ENCODE measurements at places on chromosomes 1 and 21. TPM values are rescaled to one million over a fixed set of nuclear protein-coding genes. Genes with fewer than 3 reads are reported as not detected.

The RIIAD1 gene
- not detected for total RNA-seq

The NES gene
- not detected for total RNA-seq

The RSPO1 gene
- not detected for total RNA-seq

The SAMD11 gene
- total RNA-seq: not detected

The SPRR1B gene
- total RNA-seq: not detected

The SLC9C2 gene
- not detected for total RNA-seq

The TNNT2 gene
- total RNA-seq: not detected

The SLC44A3 gene
- total RNA-seq: not detected

The RPE65 gene
- total RNA-seq: not detected

The RGS18 gene
- 0.23 TPM for total RNA-seq

DNA sequence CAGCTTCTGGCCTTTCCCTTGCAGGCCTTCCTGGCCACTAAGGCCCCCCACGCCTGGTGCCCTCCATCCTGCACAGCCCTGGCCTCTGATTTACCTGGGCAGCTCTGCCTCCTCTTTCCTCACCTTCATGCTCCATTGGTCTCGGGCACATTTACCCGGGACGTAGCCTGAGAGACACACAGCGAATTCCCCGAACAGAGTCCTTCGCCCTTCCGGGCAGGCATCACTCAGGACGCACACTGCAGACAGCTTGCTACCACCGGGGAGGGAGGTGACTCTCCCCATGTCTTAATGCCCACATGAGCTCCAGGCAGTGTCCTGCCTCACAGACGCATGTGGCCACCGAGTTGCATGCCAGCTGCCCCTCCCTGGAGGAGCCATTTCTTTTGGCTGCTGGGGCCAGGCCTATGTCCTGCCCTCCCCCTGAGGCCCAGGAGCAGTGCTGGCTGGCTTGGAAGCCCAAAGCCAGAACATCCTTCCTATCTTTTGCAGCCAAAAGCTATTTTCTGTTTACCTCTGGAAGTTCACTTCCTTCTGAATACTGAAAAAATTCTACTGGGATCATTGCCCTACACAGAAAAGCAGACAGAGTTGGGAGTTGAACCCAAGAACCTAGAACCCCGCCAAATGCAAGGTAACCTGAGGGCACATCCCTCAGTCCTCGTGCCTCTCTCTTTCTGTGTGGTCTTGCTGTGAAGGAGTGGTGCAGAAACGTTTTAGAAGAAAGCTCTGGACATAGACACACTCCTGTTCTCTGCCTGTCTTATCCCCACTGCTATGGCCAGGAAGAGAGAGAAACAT is 209.5 kb downstream of the TOMM20 start:
- no peak for DNase-seq

GRCh38 chr1:30024411-30025195 is 698.8 kb downstream of the MATN1 start:
- DNase-seq: no peak

DNA sequence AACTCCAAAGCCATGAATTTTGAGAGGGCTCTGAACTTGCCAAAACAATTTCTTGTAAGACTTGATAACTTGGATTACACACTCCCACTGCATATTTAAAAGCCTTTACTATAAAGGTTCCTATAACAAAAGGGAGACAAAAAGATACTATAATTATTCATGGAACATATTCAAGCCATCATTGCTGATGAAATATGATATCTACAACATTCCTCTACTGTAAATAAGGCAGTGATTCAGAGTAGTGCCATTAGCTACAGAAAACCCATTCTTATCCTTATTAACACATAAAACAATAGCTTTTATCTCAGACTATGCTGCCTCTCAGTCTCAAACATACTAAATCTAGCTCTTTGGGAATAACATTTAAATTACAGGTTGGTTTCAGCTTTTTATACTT is 675.5 kb upstream of the CXADR start:
- DNase-seq: no peak

GRCh38 chr1:93001893-93002292 is 40.6 kb upstream of the DIPK1A start:
- no peak for DNase-seq

DNA sequence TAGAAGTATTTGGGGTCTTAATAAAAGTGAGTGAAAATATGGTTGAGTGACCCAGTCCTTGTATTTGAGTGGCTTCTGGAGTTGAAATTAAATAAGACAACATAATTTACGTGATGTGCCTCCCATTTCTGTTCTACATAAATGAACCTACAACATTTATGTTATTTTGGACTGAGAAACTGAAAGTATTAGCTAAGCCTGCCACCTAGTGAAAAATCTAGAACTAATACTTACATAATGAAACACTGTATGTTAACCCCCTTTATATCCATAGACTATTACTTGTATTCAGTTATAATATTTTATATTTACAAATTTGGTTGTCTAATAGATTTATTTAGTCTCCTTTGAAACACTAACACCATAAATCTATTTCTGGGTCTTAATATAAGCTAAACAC is 298.9 kb downstream of the KCNT2 start:
- DNase-seq: no peak

DNA sequence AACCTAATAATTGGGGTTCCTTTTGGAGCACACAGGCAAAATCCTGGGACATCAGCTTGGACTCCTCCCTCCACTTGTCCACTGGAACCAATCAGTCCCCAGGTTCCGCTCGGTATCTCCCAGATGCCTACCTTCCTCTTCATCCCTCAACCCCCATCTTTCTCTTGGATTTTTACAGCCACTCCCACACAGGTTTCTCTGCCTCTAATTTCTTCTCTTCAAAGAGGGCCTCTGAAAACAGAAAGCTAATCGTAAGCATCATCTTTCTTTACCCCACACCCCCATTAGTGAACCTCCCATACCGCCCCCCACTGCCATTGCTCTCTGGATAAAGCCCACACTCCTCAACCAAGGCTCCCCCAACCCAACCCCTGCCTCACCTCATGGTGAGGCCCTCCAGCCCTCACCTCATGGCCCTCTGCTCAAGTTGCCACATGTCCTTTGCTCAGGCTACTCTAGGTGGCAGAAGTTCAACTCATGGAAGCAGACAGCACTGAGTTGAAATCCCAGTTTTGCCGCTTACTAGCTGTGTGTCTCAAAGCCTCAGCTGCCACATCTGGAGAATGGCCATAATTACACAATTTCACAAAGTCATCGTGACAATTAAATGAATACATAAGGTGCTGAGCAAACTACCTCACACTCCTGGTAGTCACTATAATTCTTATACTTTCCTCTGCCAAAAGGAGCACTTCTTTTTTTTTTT is 18.1 kb upstream of the WASF2 start:
- DNase-seq: no peak

- no peak for DNase-seq
These were observed 11.7 kb upstream of the TINAGL1 start for GRCh38 chr1:31564606-31564989.

DNA sequence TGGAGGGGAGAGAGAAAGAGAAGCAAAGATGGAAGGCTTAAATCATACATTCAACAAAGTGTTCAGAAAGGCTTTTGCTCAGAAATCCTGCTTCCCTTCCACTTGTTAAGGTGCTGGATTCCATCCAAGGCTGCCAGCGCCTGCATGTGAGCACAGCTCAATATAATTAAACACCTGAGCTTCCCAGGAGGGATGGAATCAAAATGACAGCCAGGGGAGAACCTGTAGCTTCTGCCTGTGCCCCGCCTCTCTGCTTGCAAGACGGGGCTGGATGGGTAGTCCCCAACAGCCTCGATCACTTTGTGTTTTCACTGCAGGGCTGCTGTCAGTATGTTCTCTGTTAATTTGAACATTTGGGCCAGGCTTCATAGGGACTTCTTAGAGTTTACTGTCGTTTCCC is 225.7 kb downstream of the KCNH1 start:
- no peak for DNase-seq

DNA sequence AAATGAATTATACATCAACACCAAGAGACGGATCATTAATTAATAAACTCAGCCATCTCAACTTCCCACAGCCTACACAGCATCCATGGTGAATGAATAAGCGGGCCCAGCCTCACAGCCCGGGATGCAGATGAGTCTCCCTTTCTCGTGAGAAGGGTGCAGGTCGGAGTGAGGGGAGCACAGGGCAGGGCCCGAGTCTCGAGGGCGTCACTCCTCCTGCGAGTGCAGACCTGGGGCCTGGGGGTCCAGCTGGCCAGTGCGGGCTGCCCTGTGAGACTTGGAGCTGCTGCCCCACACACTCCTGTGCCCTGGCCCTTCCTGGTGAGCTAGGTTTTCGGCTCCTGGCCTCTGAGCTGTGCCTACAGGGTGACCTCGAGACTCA is 74.7 kb downstream of the AJAP1 start:
- no peak for DNase-seq

DNA sequence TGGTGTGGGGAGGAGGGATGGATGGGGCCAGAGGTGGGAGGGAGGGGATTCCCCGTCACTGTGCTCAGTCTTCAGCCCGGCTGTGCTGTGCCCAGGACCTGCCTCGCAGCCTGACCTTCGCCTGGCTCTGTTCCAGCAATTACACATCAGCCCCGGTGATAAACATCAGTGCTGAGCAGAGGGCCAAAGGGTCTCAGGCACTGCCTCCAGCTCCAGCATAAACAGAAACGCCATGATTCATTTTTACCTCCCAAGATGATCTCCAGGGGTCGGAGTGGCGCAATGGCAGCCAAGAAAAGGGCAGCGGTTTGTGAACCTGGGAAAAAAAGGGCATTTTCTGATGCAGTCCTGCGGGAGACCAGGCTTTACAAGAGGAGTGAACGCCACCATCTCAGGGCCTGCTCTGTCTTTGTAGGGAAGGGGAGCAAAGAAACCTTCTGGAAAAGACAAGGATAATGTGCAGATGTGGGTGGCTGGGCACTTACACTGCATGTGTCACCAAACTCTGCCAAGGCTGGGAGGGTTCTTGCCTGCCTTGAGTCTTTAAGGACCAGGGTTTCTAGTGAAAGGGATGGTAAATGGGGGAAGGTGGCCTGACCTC is 28.1 kb downstream of the SHISA4 start:
- peak; percentile 14 for DNase-seq

- no peak for DNase-seq
These were observed 358.0 kb upstream of the C1orf87 start for GRCh38 chr1:60431593-60431992.

DNA sequence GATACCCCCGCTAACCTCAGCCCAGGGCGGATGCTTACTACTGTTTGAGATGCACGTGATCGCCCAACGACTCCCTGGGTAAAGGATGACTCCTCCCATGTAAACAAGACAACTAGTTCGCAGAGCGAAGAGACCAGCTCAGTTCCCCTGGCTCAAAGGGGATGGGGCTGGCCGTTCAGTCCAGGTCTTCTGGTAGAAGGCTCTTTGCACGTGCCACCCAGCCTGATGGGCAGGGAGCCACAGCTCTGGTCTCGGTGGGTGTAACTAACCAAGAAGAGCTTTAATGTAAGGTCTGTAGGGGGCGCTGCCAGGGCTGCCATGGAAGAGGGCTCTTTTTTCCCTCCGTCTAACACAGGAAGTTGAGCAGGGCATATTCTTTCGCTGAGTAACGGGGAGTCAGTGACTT is 49.4 kb upstream of the PARP1 start:
- peak; percentile 80 for DNase-seq

DNA sequence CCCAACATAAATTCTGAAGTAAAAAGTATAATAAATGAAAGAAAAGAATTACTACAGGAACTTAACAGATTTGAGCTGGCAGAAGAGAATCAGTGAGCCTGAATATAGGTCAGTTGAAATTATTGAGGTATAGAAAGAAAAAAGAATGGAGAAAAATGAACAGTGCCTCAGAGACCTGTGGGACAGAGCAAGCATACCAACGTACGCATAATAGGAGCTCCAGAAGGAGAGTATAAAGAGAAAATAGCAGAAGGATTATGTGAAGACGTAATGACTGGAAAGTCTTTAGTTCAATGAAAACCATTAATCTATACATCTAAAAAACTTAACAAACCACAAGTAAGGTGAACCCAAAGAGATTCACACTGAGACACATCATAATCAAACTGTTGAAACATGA is 261.8 kb downstream of the DYRK1A start:
- DNase-seq: no peak

- DNase-seq: no peak
These were observed 268.0 kb downstream of the PTGER3 start for GRCh38 chr1:70779571-70779970.
